ENCODE measurements at places on chromosomes 2 and 18.

DNA sequence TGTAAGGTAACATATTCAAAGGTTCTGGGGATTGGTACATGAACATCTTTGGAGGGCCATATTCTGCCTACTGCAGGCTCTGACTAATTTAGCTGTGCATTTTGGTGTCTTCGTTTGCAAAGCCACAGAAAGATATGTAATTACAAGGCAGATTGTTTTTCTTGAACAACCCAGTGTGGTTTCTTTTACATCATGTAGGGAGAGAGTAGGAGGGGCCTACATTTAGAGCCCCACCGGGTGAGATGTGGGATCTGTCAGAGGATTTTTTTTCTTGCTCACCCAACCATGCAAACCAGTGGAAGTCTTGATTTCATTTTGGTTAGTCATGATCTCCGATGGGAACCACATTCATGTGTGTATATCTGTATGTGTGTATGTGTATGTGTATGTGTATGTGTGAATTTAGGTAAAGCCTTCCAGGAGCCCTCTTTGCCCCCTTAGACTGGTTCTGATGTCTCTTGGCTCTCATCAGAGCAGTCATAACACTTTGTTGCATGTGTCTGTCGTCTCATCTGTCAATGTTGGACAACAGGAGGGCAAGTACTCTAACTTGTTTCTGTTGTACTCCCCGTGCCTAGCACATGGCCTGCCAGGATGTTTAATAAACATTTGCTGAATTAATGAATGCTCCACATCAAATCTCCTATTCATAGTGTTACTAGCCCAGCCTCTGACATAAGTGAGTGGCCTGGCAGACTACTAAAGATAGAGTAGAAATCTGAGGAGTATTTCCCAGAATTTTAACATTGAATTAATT, 239.9 kb downstream of the MTX2 start:
- DNase-seq, result no peak

DNA sequence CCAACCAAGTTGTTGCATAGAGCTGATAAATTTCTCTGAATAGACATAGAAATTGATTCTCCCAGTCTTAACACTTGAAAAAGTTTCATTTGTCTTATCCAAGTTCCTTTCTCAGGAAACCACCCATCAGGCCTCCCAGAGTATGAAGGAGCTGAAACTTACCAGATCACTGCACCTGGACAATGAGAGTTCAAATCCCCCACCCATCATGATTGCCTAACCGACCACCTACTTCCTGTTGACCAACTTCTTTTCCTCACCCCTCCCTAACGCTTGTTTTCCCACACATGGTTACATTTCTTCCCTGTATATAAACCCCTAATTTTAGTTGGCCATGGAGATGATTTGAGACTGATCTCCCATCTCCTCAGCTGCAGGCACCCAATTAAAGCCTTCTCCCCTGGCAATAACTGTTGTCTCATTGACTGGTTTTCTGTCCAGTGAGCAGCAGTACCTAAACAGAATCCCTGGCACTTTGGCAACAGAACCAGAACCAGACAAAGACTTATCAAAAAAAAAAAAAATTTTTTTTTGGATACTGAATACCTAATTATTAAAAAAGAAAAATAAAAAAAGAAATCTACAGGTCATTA, 103.0 kb downstream of the SPIRE1 start:
- peak; percentile 5 for DNase-seq

DNA sequence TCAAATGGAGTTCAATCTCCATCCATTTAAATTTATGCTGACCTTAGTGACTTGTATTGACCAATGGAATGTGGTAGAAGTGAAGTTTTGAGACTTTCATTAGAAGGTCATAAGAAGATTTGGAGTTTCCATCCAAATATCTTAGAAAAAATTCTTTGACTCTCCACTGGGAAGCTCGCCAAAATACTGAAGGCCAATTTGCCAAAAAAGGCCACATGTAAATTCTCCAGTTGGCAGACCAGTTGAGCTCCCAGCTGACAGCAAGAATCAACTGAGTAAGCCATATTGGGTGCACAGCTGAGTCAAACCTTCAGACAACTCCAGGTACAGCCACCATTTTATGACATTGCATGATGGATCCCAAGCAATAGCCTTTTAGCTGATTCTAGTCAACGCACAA, 228.3 kb upstream of the SETBP1 start:
- no peak for DNase-seq

DNA sequence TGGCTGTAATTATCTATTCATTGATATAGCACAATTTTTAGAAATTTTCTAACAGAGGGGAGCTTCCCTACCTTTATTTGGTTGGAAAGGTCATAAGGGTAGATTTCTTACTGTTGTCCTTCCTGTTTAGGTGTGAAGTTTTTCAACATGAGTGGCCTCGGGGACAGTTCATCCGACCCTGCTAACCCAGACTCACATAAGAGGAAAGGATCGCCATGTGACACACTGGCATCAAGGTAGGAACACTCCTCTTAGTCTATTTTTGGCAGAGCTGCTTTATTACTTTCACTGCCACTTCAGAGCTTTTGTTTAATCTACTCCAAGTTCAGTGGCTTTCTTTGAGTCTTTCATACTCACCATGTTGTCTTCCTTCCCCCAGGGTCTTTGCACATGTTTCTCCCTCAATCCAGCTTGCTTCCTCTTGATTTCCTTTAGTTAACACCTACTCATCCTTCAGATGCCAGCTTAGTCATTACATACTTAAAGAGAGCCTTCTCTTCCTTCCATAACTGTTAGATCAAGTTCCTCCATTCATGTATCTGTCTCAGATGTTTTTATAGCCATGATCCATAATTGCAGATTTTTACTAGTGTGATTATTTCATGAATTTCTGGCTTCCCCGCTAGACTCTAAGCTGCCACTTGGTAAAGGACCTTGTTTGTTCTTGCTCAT, 134.5 kb downstream of the PTRHD1 start:
- no peak for DNase-seq

- no peak for DNase-seq
Observed at GRCh38 chr2:236171680-236172254, 3.6 kb upstream of the GBX2 start.

GRCh38 chr2:74893332-74893731, 59.4 kb downstream of the HK2 start:
- no peak for DNase-seq

DNA sequence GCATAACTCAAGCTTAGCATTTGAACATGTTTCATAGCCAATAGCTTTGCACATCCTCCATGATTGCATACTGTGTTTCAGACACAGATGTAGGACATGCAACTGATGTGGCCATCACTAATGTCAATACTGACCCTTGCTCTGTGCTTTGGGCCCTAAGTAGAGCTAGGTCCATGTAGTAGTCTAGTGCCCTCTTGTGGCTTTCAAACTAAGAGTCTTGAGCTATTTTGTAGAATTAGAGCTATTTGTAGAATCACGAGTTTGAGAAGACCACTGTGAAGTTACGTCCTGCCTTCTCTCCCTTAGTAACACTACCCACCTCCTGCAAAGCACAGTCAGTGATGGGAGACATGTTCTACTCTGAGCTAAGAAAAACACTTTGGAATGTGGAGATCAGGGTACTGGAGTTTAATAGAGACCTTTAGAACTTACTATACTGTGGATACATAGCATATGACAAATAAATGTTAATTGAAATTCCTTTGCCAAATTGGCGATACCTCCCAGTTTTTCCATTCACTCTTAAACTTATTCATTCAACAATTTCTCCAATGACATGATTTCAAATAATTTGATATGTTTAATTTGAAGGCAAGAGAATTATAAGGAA, 306.5 kb upstream of the TNP1 start:
- DNase-seq, result no peak

DNA sequence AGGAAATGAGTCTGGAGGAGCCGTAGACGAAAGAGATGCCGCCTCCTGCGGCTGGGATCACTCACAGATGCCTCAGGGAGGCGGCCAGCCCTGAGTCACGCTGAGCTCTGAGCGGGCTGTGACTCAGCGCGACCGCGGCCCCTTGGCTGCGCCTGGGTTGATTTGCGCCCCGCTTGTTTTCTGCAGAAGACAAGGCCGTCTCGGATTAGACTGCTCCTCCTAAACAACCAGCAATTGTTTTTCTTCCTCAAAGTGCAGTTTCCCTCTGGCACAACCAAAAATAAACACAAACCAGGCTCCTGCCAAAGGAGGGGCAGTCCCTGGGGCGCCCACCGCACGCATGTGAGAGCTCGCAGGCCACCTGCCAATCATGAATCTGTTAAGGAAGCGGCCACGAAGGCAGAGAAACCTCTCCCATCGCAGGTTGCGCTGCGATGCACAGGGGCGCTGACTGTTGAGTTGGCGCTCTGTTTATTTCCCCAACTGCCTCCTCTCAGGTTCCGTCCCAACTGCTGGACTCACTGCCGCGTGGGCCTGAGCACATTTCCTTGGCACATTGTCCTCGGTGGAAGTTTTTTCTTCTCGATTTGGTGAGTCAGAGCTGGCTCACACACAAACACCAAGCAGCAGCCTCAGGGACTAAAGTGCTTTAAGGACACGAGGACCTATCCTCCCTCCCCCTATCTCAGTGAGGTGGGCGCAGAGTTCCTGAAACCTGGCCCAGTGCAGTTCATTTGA, 85.2 kb upstream of the NDUFV2 start:
- peak; percentile 67 for DNase-seq

- no peak for DNase-seq
Observed at GRCh38 chr2:100301881-100302584, 20.3 kb downstream of the LONRF2 start.

DNA sequence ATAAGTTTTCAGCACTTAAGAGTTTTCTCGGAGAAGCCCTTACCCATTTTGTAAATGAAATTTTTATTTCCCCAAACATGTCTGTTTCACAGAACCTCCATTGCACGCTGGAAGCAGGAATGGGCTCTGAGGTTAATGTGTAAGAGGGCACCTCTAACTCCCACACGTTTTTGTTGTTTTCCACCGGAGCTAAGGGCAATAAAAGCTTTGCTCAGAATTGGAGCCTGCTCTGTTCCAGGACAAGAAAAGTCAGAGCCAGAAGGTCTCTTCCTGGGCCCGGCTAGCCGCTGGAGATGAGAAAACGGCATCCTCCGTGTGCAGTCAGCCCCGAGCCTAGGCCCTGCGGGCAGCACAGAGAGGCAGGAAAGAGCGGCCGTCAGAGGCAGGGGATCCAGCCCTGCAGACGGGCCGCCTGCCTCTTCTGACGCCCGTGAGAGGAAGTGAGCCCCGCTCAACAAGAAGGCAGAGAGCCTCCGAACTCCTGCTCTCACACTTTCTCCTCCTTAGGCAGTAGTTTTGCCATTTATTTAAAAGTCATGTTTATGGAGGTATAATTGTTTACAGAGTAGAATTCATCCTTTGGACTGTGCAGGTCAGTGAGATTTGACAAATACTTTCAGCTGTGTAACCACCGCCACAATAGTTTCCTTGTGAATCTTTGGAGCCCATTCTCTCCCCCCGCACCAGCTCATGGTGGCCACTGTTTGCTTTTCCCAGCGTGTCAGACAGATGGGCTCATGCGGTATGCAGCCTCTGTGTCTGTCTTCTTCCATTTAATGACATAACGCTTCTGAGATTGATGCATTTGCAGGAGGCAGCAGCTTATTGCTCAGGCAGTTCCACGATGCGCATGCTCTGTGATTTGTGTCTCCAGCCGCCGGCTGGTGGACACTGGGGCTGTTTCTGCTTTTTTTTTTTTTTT, 117.3 kb downstream of the GALR1 start:
- no peak for DNase-seq

- no peak for DNase-seq
Observed at GRCh38 chr2:140064243-140064642, 1284.1 kb upstream of the NXPH2 start.

DNA sequence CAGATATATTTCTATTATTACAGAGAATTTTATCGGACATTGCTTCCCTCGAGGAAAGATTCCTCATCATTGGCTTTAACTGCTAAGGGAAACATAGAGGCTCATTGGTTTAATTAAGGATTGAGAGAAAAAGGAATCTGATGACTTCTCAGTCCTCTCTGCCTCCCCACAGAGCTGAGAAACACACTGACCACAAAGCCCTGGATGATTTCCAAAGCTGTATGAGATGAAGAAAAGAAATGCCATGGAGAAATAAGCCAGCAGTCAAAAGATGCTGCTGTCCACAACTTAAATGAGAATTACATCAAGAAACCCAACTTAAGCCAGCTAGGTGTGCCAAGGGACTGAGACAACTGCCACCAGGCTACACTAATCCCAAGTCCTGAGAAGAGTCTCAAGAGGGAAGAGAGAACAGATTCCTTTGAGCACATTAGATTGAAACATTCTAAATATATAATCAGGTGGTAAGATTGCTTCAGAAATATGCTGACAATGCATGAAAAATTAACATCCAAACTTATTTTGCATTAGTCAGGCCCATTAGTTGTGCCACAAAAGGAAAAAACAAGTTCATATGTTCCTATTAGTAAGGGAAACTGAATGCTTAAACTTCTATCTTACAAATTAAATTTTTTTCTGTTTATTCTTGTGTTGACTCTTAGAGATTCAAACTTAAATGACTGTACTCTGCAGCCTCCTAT, 308.1 kb upstream of the CYRIA start:
- DNase-seq, result no peak

DNA sequence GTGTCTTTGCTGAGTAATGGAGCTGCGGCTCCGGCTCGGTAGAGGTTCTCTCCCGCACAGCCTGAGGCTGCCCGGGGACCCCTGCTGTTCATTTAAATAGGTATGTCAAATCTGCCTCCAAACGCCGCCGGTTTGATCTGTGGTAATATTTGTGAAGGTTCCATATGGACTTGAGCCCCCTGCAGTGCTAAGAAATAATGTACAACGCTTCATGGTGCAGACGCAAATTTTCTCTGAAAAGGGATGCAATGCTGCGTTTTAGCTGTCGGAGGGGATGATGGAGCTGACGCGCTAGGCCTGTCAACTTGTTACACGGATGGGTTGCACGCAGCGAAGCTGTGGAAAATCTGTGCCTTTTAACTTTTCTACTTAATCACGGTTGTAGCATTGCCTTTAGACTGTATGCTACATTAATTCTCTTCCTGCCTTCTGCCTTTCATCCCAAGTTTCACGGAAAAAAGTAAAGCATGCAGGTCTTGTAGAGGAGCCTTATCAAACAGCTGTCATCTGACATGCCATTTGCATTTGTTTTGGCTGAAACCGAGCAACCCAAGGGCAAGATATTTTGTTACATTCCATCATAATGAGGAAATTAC, 43.2 kb downstream of the MRPS9 start:
- DNase-seq, result no peak

- DNase-seq, result no peak
Observed at GRCh38 chr2:238331916-238332315, 11.6 kb downstream of the TRAF3IP1 start.

GRCh38 chr2:44166096-44166495, 2.6 kb upstream of the PPM1B start:
- no peak for DNase-seq

GRCh38 chr2:18871430-18871829, 282.1 kb upstream of the NT5C1B start:
- DNase-seq, result no peak

GRCh38 chr2:208175840-208176153, 12.4 kb upstream of the CRYGA start:
- no peak for DNase-seq

Measured in HL-60 (cell line).